AG09309 (cell line): ENCODE measurements at places on chromosomes 2 and 18.
A peak's percentile ranks its signal among the peaks of the same experiment; 100 is the strongest.

DNA sequence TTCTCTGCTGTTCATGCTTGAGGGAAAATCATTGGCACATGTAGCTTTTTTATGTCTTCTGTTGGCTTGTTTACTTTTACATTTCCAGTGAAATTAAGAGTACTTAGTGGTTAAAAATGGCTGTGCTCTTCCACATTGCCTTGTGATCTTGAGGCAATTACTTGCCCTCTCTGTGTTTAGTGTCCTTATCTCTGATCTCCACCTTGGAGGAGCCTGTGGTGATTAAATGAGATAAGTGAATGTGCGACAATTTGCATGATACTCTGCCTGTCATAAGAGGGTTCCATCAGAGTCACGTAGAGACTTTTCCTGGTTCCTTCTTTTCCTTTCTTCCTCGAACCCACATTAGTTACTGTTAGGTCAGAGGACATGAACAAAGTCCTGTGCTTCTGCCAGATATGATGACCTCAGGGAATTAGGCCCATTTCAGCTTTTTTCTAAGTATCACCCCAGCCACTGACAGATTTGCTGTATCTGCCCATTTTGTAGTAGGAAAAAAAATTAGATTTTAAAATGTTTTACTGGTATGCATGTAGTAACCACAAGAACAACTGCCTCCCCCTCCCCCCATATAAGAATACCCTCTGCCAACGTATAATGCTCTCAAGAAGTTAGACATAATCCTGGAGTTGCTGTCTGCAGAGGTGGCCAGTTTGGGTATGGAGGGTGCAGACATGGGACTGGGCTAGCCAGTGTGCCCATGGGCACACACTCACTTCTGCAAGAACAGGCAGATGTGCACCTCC lies 51.9 kb downstream of the TET3 start:
- no peak for DNase-seq

DNA sequence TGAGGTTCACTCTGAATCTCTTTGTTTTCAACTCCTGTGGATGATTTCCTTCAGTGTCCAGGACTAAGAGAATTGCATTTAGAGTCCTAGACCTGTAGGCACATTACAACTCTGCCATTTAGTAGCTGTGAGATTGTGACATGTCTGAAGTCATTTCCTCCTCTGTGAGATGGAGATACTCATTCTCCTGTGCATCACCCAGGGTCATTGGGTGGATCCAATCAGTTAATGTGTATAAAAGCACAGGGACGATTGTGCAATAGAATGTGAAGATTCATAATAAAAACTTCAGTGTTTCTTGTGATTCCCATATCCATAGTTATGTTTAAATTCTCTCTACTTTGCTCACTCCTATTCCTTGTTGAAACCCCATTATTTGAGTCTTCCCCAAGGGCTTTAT lies 113.6 kb downstream of the DIS3L2 start:
- DNase-seq, result peak; percentile 18

DNA sequence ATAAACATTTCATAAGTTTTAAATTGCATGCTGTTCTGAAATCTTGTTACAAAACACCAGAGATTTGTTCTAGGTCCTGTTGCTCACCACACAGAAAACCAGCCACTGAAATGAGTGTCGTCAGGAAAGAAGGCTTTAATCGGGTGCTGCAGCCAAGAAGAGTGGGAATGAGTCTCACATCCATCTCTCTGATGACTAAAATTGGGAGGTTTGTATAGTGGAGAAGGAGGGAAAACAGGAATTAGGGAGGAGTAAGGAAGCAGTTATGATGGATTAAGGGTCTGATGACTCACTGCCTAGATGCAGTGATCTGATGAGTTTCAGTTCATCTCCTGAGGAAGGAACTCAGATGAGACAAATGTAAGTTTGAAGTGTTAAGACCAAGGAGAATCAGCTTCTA lies 42.1 kb upstream of the GPR39 start:
- peak; percentile 42 for DNase-seq

GRCh38 chr2:130912471-130912870 lies 75.8 kb downstream of the ARHGEF4 start:
- DNase-seq, result no peak

DNA sequence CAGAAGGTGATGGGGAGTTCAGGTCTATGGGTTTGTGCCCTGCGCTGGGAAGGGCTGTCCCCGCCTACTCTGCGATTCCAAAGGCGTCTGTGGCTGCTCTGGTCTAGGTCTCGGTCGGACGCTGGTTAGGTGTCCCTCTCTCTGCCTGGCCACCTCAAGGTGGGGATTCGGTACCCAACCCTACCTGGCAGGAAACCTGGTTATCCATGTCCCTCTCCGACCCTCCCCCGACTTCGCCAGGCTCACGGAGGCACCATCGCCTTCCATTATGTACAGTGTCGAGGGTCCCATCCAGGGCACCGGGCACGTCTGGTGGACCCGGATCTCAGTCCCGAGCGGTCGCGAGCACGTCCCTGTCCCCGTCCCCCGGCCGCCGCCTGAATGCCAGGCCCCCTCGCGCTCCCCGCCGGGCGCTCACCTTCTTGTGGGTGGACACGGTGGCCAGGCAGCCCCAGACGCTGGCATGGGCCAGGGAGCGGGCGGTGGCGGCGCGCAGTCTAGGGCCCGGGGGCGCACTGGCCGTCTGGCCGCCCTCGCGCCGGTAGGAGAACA lies 628 bp downstream of the CREG2 start:
- no peak for DNase-seq

GRCh38 chr2:174561972-174562370 lies 35.6 kb downstream of the WIPF1 start:
- DNase-seq, result no peak

GRCh38 chr18:58253871-58254270 lies 209.8 kb downstream of the NEDD4L start:
- DNase-seq, result no peak

DNA sequence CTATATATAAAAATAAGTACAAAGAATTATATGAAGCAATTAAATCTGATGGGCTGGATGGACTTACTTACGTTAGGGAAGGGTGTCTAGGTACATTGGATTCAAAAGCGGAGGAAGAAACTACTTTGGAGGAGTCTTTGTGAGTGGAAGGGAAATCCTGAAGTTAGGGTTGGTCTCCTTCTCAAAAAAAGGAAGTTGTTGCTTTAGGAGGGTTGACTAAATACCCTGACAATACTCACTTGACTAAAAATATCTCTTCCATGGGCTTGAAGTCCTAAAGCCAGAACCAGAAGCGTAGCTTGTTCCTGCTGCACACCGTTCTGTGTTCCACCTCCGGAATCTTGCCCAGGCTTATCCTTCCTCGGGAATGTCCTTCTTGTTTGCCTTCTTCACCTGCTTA lies 143.3 kb upstream of the ZEB2 start:
- no peak for DNase-seq

- no peak for DNase-seq
Observed at GRCh38 chr2:163717515-163717914, 18.3 kb downstream of the FIGN start.

DNA sequence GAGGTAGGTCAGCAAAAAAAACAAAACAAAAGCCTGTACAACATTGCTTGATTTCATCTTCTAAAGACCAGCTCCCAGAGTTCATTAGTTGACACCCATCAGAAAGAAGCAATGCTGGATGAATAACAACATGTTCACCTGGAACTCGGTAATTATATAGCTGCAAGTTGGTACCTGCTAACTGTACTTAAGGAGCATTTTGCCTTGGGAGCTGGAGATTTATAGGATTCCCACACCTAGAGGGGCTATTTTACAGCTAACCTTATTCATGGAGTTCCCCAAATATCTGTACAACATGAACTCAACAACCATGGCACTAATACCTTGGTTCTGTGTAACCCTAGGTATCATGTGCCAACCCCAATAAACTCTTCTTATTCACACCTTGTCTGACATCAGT lies 281.1 kb upstream of the NCKAP5 start:
- DNase-seq, result no peak

GRCh38 chr18:53610957-53611356 lies 613.5 kb downstream of the MBD2 start:
- DNase-seq, result no peak

- no peak for DNase-seq
Observed at GRCh38 chr18:21099442-21099841, 12.2 kb downstream of the ROCK1 start.

- no peak for DNase-seq
Observed at GRCh38 chr18:48326901-48327675, 82.1 kb downstream of the ZBTB7C start.

- no peak for DNase-seq
Observed at GRCh38 chr2:22634167-22634566, 750.8 kb upstream of the KLHL29 start.

DNA sequence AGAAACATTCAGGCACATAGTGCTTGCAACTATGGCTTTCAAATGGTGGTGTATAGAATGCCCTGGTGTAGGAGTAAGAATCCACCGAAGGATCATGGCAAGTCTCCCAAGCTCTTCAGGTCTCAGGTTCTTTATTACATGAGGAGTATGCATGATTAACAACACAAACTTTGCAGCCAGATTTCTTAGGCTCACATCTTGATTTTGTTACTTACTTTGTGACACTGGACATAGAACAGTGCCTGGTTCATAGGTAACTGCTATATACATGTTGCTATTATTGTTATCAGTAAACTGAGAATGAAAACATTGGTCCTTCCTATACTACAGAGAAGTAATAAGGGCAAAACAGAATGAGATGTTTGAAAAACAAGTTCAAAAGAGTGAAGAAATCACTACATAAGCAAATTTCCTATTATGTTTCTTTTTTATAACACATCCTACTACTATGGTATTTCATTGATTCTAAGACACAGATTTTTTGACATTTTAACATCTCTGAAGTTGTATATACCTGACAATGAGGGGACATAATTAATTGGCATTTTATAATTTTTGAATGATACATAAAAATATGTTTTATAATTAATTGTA lies 284.9 kb downstream of the C1D start:
- no peak for DNase-seq

- no peak for DNase-seq
Observed at GRCh38 chr2:241555711-241556110, 2.8 kb upstream of the BOK start.

DNA sequence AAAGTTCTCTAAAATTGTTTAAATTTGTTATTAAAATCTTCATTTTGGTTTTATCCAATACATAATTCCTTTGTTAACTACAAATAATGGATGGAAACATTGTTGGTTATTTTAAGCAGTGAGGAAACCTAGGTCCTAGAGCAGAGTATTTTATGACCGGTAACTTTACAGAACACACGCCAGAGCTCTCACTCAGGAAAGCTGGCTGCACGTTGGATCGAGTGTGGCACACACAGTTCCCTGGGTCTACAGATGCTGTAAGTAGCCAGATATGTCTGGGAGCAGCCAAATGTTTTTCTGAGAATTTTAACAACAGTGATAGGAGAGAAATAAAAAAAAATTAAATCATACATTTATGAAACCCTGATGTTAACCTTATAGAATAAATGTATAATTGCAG lies 264.4 kb downstream of the ZNF407 start:
- DNase-seq, result no peak

GRCh38 chr2:225289659-225290058 lies 109.9 kb upstream of the NYAP2 start:
- no peak for DNase-seq

DNA sequence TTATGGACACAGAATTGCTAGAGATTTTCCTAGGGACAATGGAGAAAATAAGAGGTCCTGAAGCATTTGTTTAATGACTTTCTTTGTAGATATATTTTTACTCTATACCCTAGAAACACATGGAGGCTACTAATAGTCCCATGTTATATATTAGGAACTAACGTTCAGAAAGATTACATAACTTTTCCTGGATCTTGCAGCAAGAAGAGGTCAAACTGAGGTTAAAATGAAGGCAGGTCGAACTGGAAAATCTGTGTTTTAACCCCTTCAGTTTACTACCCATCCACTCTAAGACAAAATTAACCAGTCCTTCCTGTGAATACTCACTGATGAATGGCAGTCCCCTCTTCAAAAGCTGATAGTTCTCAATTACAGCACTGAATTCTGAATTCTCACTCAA lies 1415.8 kb upstream of the CELF4 start:
- no peak for DNase-seq

DNA sequence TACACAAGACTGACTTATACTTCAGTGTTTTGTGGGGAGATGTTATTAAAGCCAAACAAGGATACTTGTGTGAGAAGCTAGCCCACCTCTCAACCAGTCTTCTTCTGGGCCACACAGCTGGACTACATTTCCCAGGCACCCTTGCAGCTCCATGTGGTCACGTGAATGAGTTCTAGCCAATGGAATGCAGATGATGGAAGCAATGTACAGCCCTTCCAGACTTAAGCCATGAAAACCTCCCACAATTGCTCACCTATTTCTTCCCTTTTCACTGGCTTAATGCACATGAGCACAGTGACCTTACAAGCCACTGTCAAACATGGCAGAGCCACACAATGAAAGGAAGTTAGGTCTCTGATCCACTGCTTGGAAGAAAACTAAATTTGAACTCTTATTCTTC lies 20.4 kb upstream of the FEZ2 start:
- no peak for DNase-seq

- DNase-seq, result no peak
Observed at GRCh38 chr2:172038121-172038520, 38.4 kb downstream of the METAP1D start.

DNA sequence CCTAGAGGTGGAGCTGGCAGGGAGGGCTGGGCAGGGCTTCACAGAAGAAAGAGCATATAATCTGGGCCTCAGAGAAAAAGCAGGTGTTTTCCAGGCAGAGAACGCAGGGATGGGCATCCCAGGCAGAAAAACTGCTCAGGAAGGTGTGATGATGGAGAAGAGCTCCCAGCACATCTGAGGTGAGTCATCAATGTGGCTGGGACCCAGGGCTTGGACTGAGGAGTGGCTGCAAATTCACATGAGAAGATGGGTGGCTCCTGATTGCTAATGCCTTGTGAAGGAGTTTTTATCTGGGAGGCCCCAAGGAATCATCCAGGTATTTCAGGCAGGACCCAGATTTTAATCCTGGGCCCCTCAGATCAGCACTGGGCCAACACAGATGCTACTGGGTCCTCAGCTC lies 10.2 kb downstream of the IL1F10 start:
- no peak for DNase-seq

DNA sequence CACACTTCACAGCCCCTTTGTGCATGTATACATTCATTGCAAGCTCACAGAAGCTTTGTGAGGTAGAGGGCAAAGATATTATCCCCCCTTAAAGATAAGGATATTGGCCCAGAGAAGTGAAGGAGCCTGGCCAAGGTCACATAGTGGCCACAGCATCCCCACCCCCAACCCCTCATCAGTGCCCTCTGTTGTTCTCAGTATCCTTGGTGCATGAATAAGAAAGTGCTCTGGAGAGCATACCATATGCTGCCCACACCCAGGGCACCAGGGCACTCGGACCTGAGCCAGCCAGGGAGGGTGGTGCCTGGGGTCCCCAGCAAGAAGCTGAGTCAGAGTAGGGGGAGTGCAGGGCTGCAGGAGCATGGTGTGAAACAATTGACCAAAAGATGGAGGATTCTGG lies 3.3 kb downstream of the DYSF start:
- no peak for DNase-seq
